ENCODE measurements at places on chromosomes 1 and 21.

GRCh38 chr1:183912265-183912886 is 107.5 kb downstream of the RGL1 start:
- no peak for DNase-seq

DNA sequence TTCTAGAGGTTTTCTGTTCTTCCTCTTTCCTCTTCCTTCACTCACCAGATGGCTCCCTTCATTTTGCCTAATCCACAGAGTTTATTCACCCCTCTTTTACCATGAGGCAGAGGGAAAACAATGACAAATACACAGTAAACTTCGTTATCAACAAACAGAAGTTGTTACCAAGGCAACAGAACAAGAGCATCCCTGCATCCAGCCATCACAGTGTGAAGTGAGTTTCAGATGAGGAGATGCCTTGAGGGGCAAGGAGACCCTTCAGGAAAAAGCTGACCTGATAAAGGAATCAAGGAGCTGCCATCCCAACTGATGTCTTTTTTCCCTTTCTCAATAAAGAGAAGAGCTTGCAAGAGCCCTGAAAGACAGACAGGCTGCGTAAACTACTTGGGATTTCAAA is 195.3 kb downstream of the BRINP2 start:
- no peak for DNase-seq

- no peak for DNase-seq
These were observed 198.9 kb upstream of the UBE2U start for GRCh38 chr1:64004451-64005025.

DNA sequence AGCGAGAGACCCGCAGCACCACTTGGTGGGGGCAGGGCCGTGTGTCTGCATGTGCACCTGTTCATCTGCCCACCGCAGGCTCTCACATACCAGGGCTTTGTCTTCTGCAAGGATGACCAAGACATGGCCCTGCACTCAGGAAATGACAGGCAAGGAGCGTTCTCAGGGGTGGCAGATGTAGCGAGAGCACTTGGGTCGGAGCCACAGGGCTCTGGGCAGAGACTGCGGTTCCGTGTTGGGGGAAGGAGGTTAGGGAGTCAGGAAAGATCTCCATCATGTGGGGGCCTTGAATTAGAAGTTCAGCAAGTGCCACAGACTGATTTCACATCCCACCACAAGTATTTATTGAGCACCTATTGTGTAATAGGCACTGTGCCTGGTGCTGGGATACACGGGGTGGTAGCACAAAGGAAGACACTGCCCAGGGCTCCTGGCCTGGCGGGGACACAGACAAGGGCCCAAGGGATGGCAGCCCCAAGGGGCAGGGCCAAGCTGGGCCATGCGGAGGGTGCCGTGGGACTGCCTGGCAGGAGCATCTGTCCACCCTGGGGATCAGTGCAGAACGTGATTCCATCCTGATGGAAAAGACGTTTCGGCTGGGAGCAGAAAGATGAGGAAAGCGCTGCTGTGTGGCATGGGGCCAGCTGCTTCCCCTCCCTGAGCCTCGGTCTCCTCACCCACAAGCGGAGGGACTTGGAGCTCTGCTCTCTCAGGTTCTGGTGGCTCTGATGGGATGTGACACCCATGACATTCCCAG is 11.4 kb upstream of the SPSB1 start:
- DNase-seq, result no peak

GRCh38 chr1:53454019-53454418 is 5.2 kb upstream of the DMRTB1 start:
- no peak for DNase-seq

- DNase-seq, result no peak
These were observed 518.7 kb downstream of the PTPRC start for GRCh38 chr1:199157494-199157893.
